CD4-positive, alpha-beta T cell treated with Interleukin-17A for 1 hour (primary cell): ENCODE measurements at places on chromosomes 3 and 15.

DNA sequence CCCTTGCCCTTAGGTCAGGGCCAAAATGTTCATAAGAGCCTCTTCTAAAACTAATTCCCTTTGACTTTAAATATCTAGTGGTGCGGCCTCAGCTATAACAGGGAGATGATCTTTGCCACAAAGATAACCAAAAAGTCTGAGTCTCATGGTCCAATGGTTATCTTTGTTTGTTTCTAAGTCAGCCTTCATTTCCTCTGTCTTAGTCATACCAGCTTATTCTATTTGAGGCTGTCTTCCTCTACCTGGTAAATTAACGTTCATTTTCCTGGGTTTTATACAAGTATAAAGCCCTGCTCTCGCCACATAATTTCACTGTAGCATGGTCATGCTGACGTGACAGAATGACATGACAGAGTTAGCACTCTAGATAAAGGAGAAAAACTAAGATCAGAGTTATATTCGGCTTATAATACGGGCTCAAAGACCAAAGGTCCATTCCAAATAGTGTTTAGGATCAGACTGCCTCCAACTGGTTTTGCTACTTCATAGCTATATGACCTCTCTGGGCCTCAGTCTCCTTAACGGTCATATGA is 18.4 kb downstream of the ZNF860 start:
- no peak for DNase-seq

DNA sequence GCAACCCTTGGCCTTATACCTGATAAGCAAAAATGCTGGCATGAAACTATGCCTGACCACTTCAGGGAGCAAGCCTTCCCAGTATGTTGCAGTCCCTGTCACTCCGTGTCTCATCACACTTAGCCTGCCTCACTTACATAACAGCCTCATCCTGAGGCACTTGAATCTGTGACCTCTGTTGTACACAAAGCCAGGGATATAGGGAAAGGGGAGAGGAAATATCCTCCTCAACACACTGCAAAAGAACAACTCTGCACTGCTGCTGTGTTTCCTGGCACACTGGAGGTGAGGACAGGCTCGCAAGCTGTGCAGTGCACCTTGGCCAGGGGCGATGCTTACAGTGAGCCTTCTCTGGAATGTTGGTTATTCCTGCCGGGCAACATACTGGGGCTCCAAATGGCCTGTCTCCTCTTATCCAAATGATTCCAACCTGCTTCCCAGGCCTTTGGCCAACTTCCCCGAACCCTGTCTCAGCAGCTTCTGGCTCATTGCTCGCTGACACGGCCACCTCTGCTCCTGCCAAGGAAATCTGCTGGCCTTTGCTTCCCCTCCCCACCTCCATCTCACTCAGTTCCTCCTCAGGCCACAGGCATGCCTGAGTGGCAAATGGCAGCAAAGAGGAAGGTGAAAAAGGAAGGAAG is 109.2 kb downstream of the CD47 start:
- no peak for DNase-seq

- no peak for DNase-seq
These were observed 21.2 kb upstream of the SHC4 start for GRCh38 chr15:48984811-48985352.

DNA sequence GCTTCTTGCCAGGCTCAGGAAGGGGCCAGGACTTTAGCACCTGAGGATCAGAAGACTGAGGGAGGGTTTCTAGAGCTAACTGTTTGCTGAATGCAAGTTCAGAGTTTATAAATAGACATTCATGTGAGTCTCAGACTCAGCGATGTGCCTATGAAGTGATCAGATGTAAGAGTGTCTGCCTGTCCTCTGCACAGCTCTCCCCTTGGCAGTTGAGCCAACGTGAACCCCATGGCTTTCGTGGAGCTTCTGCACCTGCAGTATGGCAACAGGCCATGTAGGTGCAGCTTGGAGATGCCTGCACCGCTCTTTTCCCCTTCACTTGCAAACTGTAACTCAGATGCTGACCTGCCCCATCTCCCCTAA is 141.9 kb downstream of the CHDH start:
- no peak for DNase-seq

- DNase-seq: no peak
These were observed 6.6 kb downstream of the OXTR start for GRCh38 chr3:8762607-8763377.

DNA sequence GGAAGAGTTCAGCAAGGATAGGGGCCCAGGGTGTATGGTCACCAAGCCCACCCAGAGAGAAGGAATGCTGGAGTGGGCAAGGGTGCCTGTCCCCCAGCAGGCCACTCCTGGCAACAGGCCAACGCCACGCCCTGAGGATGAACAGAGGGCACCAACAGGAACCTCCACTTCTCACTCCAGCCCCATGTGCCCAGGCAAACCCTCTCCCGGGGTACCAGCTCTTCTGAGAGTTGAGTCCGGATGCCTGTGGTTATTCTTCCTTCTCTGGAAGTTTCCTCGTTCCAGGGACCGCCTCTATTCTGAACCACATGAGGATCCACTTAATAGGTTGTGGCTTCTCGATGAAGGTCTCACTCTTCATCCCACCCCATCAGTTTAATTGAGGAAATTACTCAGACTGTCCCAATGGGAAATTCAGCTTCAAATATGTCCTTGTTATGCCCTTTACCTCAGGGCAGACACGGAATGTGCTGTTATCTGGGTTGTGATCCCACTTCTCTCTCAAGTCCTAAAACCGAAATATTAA is 114.3 kb downstream of the LIPC start:
- no peak for DNase-seq

DNA sequence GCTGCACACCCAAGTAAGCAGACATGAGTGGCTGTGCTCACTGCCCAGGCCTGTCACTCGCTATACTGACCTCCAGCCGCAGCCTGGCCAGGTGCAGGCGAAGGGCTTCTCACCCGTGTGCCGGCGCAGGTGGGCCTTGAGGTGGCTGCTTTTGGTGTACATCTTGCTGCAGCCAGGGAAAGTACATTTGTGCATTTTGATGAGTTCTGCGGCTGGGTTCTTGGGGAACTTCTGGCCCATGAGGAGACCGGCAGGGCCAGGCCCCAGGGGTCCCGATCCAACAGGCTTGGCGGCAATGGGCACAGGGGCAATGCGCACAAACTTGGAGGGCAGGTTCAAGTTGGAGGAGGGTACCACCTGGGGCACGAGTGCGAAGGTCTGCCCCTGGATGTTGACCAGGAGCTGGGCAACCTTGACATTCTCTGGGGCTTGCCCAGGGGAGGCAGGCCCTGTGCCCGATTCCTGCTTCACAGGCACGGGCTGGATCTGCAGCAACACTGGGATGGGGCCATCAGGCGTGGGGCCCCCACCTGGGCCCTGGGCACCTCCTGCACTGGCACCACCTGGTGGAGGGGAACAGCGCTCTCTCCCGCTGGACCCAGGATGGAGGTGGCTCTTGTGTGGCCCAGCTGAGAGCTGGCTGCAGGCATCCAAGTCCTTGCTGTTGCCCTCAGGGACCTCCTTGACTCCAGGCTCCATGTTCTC is 5.3 kb downstream of the KLF15 start:
- no peak for DNase-seq

GRCh38 chr15:57505949-57506391 is 85.7 kb upstream of the MYZAP start:
- DNase-seq: no peak

DNA sequence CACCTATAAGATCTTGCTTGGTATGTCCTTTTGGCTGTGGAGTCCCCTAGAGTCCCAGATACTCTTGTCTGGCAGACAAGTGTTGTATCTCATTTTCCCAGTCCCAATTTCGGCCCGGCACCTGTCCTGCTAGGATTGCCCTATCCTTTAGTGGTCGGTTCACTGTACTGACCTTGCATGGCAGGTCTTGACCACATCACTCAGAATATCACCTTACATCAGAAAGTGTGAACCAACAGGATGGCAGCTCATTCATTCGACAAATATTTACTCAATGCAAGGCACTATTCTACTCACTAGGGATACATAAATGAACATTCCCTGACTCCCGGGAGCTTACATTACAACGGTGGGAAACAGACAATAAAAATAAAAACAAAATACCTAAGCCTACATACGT is 5.7 kb upstream of the CCDC80 start:
- DNase-seq: no peak

GRCh38 chr3:30511524-30512251 is 94.7 kb upstream of the TGFBR2 start:
- no peak for DNase-seq

- DNase-seq: no peak
These were observed 15.0 kb upstream of the DAG1 start for GRCh38 chr3:49454898-49455681.

DNA sequence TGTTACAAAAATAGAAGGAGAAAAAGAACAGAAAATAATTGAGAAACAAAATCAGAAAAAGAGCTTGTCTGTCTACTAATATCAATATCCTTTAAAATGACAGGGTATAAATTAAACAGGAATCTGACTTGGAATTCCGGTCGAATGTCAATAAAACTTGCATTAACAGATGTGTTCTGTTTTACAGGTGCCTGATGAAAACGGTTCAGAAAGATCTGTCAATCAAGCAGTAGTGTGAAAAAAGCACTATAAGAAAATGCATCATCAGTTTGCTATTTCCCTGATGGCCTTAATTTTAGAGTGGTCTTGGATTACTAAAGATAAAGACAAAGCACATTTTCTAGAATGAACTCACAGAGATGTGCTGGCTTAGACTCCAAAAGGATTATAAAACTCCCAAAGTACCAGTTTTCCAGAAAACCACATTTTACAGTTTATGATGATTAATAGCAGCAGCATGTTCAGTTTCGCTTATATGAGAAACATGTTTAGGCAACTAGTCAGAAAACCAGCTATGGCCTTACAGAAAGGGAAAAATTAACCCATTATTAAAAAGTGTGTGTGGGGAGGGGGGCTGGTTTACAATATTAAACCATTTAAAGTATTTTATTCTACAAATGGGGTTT is 8.2 kb upstream of the C3orf38 start:
- DNase-seq: no peak

DNA sequence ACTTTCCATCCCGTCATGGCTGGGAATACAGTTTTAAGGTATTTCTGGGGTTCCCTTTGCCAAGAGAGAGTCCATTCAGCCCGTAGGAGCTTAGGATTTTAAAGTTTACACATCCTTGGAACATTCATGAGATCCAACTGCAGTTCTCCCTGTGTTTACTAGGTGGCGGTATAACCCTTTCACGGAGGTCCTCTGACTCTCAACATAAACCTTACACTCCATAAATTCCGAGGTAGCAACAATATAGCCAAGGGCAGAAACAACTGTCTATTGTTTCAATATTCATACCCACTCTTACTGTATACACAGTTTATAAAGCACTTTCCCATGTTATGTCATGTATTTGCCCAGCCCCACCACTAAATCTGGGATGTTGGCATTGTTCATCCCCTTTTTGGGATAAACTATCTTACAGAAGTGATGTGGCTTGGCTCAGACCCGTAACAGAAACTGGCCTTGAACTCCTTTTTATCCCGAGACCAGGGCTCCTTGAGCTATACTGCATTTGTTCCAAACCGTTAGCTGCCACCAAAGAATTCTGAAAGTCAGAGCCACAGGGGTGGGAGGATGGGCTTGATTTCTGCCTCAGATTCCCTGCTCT is 69.2 kb upstream of the COL6A5 start:
- peak; percentile 26 for DNase-seq

GRCh38 chr3:66361356-66361755 is 139.5 kb downstream of the LRIG1 start:
- no peak for DNase-seq

DNA sequence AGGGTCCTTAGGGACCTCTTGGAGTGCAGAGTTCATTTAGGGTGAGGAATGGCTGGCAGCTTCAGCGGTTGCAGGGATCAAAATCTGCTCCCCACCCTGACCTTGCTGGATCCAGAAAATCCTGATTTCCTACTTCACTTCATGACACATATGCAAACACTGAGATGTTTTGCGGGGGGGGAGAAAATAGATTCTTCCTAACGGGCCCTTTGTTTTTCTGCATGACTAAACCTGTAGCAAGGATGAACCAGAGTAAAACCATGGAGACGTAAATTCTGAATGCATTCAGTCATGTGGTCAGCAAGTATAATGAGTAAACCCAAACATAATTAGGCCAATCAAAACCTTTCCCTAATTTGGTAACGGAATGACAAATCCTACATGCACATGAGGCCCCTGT is 20.0 kb upstream of the RBP1 start:
- no peak for DNase-seq

DNA sequence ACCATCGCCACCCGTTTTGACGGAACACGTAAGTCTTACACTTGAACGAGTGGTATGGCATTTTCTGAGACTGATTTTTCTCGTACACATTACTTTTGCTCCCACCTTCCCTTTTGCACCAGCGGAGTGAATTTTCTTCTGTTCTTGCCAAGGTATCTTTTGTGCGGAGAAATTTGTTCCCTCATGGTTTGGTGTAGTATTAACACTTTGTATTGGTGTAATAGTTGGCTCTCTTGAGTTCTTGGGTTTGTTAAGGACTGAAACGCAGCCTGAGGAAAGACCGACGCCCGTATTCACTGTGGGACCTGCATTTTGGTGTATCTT is 420 bp downstream of the KCNH8 start:
- no peak for DNase-seq

DNA sequence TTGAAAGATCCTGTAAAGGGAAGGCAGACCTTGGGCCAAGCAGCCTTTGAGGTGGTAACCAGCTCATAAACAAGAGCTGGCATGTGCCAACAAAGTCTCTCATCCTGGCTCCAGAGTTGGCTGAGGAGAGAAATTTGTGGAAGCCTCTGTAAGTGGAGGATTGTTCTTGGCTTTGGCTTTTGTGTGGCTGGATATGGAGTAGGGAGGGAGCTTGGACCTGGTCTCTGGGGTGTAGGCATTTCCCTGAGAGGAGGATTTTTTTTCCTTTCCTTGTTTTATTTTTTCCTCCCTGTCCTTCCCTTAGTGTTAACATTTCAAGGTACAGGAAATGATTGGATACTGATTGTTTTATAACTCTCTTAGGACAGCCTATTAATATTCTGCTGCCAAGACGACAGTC is 60.8 kb downstream of the ZNF609 start:
- DNase-seq: no peak

DNA sequence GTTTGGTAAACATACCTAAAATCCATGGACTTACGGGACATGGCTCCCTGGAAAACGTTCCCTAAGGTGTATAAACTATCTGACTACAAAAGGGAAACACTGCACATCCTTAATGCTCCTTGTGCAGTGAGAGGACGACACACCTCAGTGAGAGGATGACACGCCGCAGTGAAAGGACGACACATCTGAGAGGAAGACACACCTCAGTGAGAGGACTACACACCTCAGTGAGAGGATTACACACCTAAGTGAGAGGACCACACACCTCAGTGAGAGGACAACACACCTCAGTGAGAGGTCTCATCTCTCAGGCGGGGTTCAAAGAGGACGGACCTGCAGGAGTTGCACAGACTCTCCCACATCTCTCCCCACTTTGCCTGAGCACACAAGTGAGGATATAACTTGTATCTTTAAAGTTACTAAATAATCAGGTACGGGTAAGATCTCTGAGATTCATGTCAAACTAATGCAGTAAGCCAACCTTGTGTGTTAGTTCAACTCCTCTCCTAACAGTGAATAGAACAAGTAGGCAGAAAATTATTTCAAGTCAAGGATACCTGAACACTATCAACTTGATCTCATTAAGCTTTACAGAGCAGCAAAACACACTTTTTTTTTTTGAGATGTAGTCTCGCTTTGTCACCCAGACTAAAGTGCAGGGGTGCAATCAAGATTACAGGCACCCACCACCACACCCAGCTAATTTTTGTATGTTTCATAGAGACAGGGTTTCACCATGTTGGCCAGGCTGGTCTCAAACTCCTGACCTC is 32.1 kb downstream of the HERC2 start:
- DNase-seq: no peak
